ENCODE measurements at places on chromosomes 7 and 10.

GRCh38 chr10:62587011-62587410 lies 212.8 kb downstream of the ZNF365 start:
- DNase-seq, result no peak

GRCh38 chr10:104435822-104436221 lies 82.2 kb downstream of the CFAP58 start:
- DNase-seq, result no peak

DNA sequence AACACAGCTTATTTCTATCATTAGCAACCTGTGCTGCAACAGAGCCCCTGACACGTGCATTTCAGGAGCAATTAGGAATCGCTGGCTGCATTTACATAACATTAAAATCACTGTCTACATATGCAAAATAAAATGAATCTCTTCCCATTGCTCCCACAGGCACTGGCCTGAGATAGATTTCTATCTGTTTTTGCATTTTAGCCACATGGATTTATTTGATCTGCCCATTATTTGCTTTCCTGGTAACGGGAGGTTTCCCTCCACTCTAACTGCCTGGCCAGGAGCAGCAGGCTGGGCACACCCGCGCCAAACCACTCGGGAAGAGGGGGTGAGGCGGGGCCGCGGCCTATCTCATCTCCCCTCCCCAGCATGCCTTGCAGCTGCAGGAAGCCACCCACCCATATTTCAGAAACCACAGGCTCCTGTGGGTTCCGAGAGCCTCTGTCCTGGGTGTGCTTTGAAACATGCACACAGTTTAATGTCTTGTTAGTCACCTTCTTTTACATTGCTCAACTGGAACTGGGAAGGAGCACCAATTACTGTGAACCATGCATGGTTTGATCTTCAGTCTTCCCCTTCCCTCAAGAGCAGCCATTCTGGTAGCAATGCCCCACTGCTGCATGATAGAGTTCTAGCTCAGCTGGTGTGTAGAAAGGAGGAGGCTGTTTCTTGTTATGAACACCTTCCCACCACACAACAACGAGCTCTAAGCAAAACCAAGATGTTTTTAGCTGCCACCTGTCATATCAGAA lies 37.7 kb upstream of the IKZF1 start:
- no peak for DNase-seq

GRCh38 chr7:31051598-31052486 lies at the start of gene ADCYAP1R1:
TSS of gene ADCYAP1R1 (plus strand) at chr7:31052308. CDS start at chr7:31063265, 10,957 bp downstream.
- DNase-seq, result no peak

- no peak for DNase-seq
Measured at GRCh38 chr7:106279425-106280197, 5.2 kb downstream of the NAMPT start.

- DNase-seq, result peak; percentile 10
Measured at GRCh38 chr7:12638851-12639456, 48.5 kb upstream of the ARL4A start.

DNA sequence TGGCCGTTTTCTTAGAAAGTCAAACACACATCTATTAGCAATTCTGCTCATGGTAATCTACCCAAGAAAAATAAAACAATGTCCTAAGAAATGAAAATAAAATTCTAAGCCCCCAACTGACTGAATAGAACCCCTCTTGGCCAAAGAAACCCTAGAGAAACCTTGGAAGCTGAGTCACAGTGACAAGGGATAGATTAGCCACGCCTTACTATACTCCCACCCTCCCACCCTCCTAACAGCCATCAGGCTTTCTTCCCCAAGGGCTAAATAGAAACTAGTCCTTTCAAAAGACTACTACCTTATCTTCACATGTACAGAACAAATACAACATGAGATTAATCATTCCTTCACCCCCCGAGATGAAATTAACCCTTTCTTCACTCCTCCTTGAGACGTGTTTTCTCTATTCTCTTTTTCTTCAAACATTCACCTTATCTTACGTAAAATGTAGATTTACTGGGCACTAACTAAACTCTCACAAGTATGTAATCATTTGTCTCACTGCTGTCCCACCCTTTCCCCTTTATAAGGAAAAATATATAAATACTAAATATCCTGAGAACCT lies 57.5 kb downstream of the HTR7 start:
- DNase-seq, result no peak

- no peak for DNase-seq
Measured at GRCh38 chr10:121846555-121846954, 81.3 kb downstream of the ATE1 start.

- DNase-seq, result no peak
Measured at GRCh38 chr7:121023194-121023593, 34.7 kb downstream of the CPED1 start.

- no peak for DNase-seq
Measured at GRCh38 chr10:73774637-73775036, 7.2 kb upstream of the CHCHD1 start.

- no peak for DNase-seq
Measured at GRCh38 chr10:75487087-75487754, 55.8 kb downstream of the LRMDA start.

GRCh38 chr7:33487998-33488682 lies 358.8 kb downstream of the BBS9 start:
- no peak for DNase-seq

DNA sequence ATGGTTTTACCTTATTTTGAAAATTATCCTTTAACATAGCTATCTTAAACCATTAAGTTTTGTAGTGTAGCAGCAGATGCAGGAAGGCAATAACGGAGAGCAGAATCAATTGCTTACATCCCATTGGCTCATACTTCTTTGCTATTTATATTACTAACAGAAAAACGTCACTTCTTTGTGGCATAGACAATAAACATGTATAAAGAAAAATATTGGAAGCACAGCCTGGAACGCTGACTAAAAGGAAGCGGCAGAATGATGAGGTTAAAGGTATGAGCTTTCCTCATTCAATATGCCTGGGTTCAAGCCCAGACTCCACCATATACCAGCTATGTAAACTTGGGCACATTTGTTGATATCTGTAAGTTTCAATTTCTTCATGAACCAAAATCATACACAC lies 24.0 kb upstream of the BMPER start:
- DNase-seq, result no peak

- no peak for DNase-seq
Measured at GRCh38 chr7:38704751-38705150, 73.6 kb upstream of the AMPH start.

- no peak for DNase-seq
Measured at GRCh38 chr7:43735802-43736603, 6.7 kb upstream of the COA1 start.

All from AG09309 (cell line).